CD14-positive monocyte (primary cell): ENCODE measurements at places on chromosomes 1 and 21.

DNA sequence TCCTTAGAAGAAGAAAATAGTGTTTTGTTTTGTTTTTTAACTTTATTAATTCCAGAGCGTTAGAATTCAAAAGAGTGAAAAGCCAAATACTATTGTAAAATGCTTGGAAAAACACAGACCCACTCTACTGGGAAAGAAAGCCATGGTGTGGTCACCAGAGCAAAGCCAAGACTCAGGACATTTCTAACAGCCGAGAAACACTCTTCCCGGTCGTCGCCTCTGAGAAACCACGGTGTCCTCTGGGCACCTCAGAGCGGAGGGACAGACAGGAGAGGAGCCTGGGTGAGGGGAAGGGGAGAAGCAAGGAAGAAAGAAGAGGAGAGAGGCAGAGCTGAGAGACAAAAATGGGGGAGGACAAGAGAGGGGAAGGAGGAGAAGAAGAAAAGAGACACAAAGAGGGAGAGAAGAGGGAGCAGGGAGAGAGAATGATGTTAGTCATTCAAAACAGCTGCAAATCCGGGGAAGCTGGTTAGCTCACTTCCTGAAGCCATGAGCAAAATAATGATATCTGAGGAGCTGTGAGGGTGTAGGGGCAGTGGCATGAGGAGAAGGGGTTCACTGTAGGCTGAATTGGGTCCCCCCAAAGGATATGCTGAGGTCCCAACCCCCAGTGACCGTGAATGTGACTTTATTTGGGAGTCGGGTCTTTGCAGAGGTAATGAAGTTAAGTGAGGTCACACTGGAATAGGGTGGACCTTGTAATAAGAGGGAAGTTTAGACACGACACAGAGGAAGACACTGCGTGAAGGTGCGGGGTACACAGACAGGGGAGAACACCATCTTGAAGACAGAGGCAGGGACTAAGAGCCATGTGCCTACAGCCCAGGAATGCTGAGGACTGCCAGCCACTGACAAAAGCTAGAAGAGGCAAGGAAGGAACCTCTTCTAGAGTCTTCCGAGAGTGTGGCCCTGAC lies 58.2 kb upstream of the DMRTB1 start:
- no peak overlapping the region for H3K4me3 ChIP-seq
- H3K4me1 ChIP-seq: no peaks in the 10 kb centered on the region
- H3K27ac ChIP-seq: no peak overlapping the region
- no peak for DNase-seq
- no peaks in the 10 kb centered on the region for H3K27me3 ChIP-seq

DNA sequence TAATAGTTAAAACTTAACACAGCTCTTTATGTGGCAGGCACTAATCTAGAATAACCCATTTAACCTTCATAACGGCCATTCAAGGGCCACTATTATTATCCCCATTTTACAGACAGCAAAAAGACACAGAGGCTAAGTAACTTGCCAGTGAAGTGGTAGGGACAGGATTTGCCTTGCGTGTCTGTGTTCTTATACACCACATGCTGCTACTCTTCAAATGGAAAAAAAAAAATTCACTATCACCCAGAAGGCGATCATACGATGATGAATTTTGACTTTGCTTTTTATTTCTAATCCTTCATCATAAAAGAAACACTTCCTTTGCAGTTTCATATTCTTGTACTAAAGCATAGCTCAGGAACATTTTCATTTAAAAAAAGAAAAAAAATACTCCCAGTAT lies 65.5 kb downstream of the RERE start:
- H3K4me3 ChIP-seq: no peak overlapping the region
- no peak for DNase-seq
- H3K27ac ChIP-seq: no peak overlapping the region
- no peaks in the 10 kb centered on the region for H3K27me3 ChIP-seq
- H3K36me3 ChIP-seq: no peaks in the 10 kb centered on the region

DNA sequence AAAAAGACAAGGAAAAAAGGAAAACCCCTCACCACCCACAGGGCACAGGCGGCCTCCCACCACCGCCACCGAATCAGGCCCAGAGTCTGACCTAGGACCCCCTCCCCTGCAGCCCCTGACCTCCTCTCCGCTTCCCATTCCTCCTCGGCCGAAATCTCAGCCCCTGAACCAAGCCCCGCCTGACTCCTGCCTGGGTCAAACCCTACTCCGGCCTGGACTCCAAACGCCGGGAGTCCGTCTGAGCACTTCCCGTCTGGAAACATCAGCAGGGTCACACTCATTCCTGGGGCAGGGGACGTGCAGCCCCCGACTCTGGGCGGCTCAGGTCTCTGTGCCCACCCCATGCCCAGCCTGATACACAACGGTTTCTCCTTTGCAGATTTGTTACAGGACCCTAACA lies 26.4 kb upstream of the SUMO3 start:
- H3K4me1 ChIP-seq: peaks cover 27% of the 10 kb centered on the region
- H3K4me3 ChIP-seq: no peak overlapping the region
- no peak for DNase-seq

DNA sequence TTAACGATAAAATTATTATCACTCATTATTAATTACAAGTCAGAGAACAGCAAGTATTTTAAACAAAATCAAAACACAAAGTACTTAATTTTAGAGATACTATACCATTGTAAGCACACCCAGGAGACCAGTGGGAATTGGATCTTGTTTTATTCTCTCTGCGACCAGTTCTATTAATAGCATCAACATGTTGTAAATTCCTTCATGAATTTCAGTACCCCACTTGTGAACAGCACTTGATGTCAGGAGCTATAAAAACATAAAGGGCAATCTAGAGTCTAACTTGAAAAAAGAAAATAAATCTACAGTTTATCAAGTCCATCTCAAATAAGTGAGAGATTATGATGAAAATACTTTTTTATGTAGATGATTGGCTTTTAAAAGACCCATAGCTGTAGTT lies 42.9 kb downstream of the USP24 start:
- H3K4me1 ChIP-seq: no peaks in the 10 kb centered on the region
- H3K36me3 ChIP-seq: peaks cover 85% of the 10 kb centered on the region
- H3K27ac ChIP-seq: no peak overlapping the region
- H3K4me3 ChIP-seq: no peak overlapping the region

GRCh38 chr1:226520640-226521355 lies 27.8 kb upstream of the STUM start:
- no peak overlapping the region for H3K27ac ChIP-seq
- H3K4me1 ChIP-seq: no peaks in the 10 kb centered on the region
- DNase-seq: no peak
- H3K36me3 ChIP-seq: no peaks in the 10 kb centered on the region
- H3K27me3 ChIP-seq: no peaks in the 10 kb centered on the region
- H3K4me3 ChIP-seq: no peak overlapping the region

DNA sequence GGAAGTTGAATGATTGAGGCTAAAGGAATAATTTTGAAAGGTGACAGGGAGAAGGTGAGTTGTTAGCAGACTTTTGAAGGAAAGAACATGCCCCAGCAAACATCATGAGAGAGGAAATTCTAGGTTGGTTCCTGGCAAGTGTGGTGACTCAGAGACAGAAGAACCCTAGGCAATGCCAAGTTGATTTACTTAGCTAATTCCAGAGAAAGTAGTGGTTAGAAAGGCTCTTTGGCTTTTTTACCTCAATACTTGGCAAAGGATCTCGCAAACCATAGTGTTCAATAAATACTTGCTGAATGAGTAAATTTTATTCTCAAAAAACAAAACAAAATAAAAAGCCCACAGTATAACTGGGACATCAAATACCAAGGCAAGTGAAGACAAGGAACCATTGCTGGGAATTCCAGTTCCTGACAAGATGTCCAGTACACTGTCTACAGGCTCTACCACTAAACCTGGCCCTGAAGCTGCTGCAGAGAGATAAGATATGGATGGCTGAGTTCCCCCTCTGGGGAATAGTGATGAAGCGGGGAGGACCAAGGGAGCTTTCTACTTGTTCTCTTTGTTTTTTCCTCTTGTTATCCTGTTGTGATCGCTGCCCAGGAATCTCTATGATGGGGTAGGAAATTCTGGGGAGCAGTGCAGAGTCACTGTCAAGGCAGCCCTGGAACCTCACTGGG lies 48.2 kb downstream of the IL12RB2 start:
- H3K4me1 ChIP-seq: no peaks in the 10 kb centered on the region
- DNase-seq: no peak
- no peak overlapping the region for H3K4me3 ChIP-seq
- H3K36me3 ChIP-seq: no peaks in the 10 kb centered on the region
- H3K27me3 ChIP-seq: no peaks in the 10 kb centered on the region

- no peaks in the 10 kb centered on the region for H3K4me1 ChIP-seq
- no peaks in the 10 kb centered on the region for H3K27me3 ChIP-seq
- DNase-seq: no peak
- H3K27ac ChIP-seq: no peak overlapping the region
These were observed 16.1 kb downstream of the FASLG start for GRCh38 chr1:172674831-172675613.

DNA sequence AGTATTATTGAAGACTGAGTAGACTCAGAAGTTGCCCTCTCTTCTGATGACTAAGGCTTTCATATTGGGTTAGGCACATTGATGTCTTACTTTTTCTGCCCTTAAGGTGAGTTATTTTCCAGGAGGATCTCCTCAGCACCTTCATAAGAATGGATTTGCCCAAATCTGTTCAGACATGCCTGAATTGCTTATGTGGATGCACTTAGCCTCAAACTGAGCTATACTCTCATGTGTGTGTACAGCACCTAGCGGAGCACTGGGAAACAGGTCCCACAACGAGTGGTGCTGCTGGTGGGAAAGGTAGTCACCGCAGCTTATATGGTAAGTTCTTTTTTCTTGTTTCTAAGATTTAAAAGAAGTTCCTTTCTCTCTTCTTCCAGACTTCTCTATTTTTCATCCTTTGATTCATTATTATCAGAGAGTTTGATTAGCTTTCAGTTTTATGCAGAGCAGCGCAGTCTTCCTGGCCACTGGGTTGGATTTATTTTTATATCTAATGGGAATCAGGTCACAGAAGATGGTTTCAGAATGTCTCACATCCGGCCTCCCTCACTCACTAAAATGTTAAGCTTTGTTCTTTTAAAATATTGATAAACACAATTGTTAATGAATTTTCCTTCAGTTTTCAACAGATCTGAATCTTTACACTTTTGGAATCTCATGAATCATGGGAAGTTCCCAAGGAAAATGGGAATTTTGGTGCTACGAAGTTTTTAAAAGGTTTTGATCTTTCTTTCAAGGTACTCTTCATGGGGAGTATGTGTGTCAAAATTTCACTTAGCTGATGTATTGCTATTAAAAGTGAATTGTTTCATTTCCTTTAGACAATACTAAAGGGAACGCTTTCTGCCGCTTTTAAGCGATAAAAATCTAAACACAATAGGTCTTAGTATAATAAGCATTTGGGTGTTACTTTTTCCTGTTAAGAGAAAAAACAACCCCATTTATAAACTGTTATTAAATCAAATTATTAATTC lies 58.5 kb downstream of the EXTL2 start:
- no peak overlapping the region for H3K4me3 ChIP-seq
- no peaks in the 10 kb centered on the region for H3K4me1 ChIP-seq
- DNase-seq: no peak
- no peaks in the 10 kb centered on the region for H3K36me3 ChIP-seq

DNA sequence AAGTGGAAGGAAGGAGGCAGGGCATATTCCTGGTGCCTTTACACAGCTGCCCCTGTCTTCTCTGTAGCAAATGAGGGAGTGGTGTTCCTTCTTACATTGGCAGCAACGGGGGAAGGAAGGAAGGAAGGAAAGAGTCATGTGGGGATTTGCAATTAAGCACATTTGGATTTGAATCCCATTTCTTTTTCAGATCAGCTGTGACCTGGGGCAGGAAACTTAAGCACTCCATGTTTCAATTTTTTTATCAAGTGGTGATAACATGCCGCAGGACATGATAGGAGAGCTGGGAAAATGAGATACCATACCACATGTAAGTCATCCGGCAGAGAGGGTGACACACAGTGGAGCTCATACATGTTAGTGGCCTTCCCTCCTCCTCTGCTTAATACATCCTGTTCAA lies 186.8 kb downstream of the APP start:
- no peak for DNase-seq
- H3K4me3 ChIP-seq: no peak overlapping the region
